ENCODE measurements at places on chromosomes 5 and 9.

DNA sequence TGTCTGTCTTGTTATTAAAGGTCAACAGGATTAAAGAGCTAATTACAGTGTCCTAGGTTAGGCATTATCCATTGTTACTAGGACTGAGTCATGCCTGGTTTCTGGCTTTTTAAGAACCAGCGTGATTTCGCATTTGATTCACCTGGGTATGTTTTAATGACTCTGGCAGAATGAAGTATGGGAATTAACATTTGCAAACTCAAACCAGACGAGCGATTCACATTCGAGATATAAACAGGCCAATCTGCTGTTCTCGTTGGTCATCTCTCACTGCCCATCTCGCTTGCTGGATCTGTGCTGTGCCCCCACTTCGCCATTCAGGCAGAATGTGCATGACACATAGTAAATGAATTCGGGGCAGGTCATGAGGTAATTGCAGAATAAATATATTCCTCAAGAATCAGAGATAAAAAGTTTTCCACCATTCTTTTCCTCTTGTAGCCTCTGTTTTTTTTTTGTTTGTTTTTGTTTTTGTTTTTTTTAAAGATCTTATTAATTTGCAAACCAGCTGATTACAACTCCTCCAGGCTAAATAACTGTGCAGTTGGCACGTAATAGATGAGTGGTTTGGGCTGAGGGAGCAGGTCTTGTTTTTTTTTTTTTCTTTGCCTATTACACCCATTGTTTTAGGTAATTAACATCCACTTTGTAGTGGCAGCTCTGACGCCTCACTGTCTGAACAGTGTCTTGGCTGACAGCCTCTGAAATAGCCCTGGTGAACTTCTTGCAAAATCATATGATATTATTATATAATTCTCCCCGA, 313.5 kb upstream of the MSX2 start:
- no peak for DNase-seq

- DNase-seq, result no peak
These were observed 30.3 kb upstream of the RFK start for GRCh38 chr9:76424491-76424890.

DNA sequence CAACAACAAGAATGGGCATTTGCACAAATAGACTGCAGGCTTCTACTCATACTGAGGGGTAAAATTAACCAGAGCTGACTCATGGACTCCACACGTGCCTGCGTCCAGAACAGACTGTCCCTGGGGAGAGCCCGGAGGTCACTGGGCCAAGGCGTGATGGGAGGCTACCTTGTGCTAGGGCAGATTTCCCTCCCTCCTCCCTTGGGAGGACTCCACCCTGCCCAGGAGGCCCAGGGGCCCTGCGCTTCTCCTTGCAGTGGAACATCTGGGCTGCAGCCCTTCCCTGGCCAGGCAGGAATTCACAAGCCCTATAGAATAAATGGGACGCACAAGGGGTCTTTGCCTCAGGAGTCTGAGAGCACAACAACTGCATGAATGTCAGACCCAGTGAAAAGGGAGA, 35.6 kb downstream of the IRX2 start:
- no peak for DNase-seq

DNA sequence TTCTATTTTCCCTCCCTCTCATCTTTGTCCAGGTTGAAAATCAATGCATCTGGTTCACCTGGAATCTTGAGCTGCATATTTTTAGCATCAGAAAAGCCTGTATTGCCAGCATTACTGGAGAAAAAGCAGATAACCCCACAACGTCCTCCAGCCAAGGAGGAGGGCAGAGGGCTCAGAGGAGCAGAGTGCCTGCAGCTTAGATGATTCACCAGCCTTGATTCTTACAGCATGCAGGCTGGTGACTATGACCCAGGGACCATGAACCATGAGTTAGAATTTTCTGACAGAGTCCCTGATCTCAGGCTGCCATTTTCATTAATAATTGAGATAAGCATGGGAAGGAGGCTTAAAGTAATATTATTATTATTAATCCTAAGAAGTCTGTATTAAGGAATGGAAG, 278.2 kb downstream of the BRINP1 start:
- no peak for DNase-seq

GRCh38 chr5:37694867-37695266, 145.0 kb downstream of the GDNF start:
- no peak for DNase-seq

DNA sequence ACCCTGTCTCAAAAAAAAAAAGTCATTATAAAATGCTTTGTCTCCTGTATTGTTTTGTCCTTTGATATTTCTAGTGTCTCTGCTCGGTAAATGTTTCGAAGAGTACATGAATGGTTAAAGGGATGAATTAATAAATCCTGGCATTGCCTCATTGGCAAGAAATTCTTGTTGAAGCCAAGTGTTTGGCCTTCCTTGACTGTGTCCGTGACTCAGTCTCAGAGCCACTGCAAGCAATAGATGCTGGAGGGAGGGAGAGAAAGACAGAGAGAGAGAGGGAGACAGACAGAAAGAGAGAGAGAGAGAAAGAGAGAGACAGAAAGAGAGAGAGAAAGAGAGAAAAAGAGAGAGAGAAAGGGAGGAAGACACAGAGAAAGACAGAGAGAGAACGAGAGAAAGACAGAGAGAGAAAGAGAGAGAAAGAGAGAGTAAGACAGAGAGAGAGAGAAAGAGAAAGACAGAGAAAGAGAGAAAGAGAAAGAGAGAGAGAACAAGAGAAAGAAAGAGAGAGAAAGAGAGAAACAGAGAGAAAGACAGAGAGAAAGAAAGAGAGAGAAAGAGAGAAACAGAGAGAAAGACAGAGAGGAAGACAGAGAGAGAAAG, 72.5 kb upstream of the RXRA start:
- DNase-seq, result no peak

DNA sequence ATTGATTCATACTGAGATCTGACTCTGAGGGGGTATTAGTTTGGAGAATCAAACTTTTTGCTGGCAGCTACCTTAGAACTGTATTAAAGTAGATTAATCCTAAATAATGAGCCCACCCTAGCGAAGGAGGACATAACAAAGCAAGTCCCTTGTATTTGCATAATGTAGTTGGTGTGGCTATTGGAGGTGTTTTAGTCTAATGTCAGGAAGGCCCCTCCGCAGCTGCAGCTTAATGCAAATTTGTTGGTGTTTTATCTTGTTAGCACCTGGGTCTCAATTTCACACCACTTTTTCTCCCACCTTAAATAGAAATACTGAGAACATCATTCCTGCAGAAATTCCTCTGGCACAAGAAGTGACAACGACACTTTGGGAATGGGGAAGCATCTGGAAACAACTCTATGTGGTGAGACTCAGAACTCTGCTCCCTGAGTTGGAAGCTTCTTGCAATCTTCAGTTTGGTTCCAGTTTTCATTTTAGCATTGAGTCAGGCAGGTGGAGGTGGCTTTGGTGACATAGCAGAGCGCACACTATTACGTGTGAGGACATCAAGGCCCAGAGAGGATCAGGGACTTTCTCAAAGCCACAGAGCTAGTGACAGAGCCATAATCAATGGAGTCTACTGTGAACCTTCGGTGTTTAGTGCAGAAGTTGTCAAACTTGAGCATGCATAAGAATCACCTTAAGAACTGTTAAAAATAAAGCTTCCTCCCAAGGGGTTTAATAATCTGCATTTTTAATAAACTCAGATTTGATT, 33.9 kb downstream of the DOCK2 start:
- DNase-seq, result no peak

GRCh38 chr9:22147813-22148527, 138.9 kb upstream of the CDKN2B start:
- DNase-seq, result no peak

- no peak for DNase-seq
These were observed 12.8 kb downstream of the GOLGA1 start for GRCh38 chr9:124928116-124928515.

DNA sequence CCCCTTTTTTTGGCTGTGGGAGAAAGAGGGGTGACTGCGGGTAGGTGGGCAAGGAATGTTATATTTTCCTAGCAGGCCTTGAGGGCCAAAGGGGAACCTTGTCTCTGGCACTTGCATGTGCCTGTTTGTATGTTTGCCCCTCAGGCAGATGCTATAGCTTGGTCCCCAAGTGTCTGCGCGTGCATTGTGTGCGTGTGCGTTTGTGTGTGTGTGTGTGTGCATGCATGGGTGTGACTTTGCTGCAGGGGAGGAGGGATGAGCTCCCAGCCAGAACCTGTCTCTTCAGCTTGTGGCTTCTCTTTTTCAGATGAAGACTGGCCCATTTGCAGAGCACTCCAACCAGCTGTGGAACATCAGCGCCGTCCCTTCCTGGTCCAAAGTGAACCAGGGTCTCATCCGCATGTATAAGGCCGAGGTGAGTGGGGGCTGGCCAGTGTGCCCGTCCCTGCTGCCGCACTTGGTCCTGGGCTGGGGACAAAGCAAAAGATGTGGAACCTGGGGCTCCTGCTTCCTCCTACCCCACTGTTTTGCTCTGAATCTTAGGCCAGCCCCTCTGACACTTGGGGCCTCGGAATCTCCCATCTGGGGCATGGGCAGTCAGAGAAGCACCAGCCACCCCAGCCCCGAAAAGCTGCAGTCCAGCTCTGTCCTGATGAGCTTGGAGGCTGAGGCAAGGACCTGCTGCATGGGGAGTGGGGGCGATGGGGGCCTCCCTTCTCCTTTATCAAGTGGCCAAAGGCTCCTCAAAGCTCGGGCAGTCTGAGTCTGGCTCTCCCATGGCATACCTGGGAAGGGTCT, 31.1 kb downstream of the PTPA start:
- DNase-seq, result no peak

DNA sequence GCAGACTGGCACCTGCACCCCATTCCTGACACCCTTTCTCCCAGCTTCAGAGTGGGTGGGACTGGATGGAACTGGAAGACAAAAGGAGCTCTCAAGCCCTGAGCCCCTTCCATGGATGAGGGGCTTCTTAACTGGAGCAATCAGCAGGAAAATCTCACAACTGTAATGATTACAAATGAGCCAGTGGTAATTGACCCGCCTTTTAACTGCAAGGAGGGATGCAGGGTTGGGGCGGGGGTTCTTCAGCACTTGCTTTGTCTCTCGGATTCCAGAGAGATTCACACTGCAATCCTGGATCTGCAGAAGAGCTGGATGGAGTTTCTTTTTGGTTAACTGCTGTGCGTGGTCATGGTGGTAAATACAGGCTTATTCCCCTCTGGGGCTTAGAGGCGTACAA, 160.1 kb upstream of the SHB start:
- DNase-seq, result no peak

- DNase-seq, result no peak
These were observed 83.0 kb downstream of the MARCHF3 start for GRCh38 chr5:126947146-126948010.

GRCh38 chr5:124371111-124371706, 375.2 kb downstream of the ZNF608 start:
- DNase-seq, result no peak

GRCh38 chr9:91842358-91843049, 107.5 kb downstream of the ROR2 start:
- DNase-seq, result no peak

DNA sequence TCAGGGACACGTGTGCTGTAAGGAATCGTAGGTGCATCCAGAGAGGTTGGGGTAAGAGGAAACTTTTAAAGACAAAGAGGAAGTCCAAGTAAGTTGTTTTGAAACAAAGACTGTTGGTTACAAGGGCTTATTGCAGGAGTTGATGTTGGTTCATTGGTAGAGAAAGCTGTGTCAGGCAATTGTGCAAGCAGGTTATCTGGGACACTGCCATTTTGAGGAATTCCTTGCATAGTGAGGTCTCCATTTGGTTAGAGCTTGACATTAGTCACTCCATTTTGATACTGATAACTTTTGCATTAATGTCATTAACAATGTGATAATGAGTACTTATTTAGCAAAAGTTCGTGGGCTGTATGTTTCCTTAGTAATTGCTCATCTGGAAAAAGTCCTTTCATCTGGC, 24.9 kb downstream of the CNOT6 start:
- no peak for DNase-seq

DNA sequence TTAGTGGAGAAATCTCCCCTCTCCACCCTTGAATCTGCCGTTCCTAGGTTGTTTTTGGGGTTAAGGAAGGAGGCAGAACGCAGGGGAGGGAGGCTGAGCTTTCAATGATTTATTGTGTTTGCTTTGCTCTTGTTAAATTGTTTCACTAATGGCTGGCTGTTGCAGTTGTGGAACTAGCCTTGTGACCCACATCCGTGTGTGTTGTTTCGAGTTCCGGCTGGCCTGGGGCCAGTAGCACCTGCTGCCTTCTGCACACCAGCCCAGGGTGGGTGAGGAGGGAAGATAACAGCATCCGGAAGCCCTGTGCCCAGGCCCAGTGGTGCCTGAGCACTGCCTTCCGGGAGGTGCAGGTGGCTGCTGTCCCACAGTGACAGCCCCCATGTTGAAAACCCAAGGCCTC, 3.6 kb downstream of the ERGIC1 start:
- no peak for DNase-seq

All from stimulated activated CD8-positive, alpha-beta memory T cell treated with anti-CD3 and anti-CD28 coated beads, Interleukin-12 subunit alpha, Interleukin-12 subunit beta, amount 100 ng/mL, for 4 hours (primary cell).